SK-N-SH (cell line): ENCODE measurements at places on chromosomes 6 and 20.

DNA sequence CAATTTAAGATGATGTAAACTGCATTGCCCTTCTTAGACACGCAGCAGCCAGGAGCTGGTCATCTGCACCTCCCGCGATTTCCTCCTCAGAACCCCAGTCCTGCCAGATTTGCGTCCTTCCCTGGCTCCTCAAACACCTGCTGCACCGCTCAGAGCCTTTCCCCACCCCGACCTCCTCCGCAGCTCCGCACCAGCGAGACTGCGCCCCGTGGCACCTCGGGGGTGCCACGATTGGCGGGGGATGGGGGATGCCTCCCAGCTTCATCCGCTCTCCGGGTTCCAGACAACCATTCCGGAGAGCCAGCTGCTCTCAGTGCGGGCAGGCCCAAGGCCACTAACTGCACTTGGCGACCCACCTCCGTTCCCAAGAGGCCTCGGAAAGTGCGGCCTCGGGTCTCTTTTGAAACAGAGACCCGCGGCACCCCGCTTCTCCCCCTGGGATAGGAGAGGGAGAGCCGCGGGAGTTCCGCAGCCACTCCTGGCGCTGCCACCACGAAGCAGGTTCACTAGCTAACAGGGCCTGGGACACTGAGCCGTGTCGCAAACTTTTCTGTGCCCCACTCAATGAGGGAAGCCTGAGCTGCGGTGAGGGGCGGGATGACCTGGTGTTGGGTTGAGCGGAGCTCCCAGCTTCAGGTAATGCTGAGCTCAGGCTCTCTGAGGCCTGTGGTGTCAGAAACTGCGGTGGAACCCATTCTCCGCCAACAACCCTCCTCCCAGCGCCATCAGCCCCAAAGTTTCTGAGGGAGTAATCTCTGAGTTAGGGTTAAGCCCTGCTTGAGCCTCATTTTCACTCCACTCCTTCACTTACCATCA lies 7.3 kb upstream of the TFAP2A start:
- DNase-seq = no peak

DNA sequence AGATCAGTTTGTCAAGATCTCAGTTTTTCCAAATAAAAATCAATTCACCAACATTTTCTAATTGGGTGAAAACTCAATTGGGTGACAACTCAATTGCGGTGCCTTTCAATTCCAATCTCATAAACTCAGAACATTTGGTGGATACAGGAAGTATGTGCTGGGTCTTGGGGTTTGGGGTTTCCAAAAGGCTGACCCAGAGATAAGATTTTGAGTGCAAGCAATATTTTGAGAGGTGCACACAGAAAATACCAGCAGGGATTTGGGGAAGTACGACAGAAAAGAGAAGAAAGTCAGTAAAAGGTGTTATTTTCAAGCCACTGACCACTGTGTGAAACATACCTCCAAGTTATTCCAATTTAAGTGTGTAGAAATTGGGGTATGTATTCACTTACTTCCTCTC lies 258.0 kb downstream of the PHACTR1 start:
- DNase-seq = no peak

DNA sequence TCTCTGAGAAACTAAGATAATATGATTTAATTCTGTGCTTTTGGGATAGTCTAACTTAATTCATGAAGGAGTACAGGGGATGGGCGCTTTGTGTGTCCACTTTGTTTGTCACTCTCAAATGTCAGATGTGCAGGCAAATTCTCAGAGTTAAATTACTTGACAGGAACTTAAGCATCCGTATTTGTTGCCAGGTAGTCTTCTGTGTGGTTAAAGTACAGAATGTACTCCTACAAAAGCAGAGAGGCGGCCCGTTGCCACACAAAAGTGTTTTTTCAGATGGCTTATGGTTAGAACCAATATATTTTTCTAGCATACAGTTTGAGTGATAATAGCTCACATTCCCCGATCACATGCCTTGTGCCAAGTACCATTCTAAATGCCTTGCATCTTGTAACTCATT lies 234.4 kb downstream of the LAMA2 start:
- DNase-seq = no peak

- no peak for DNase-seq
Observed at GRCh38 chr20:58568126-58568482, 52.9 kb upstream of the APCDD1L start.

DNA sequence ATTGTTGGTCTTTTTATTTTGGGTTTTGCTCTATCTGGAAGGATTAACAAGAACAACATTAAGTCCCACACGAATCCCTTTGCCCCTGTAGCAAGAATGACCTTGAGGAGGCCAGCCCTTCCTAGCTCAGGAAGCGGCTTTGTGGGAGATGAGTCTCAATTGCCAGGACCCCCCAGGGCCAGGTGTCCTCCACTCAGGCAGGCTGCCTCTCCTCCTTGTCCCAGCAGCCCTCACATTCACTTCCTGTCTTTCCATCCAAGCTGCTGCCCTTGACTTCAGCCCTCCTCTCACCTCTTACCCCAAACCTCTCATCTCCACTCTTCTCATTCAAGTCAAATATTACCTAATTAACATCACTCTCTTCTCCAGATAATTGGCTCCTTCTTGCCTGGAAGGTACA lies 22.6 kb upstream of the SYNDIG1 start:
- no peak for DNase-seq

GRCh38 chr6:167044696-167045095 lies 45.5 kb downstream of the CEP43 start:
- no peak for DNase-seq

DNA sequence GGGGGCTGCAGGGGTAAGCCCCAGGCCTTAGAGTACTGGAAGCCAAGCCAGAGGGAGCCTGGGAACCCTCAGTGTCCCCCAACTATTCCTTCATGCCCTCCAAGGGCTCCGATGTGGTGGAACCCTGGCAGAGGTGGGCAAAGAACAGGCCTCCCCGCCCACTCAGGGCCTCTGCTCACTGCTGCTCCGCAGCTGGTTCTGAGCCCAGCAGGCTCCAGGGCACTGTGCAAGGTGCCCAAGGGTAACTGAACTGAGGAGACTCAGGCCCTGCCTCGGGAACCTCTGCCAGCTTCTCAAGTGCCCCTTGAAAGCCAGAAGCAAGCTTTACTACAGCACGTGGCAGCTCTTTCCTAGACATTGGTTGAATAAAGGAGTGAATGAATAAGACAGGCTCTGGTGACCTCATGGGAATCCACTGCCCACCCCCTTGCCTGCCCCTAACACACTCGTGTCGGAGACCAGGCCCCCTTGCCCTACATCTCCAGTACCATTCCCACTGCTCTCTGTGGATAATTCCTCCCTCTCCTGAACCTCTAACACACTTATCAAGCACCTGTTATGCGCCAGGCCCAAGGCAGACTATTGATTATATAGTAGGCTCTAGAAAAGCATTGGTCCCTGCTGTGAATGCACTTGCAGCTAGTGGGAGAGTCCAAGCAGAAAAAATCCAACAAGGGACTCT lies 55.0 kb downstream of the TOX2 start:
- DNase-seq = no peak
